ENCODE measurements at places on chromosomes 6 and 20. TPM values are rescaled to one million over a fixed set of nuclear protein-coding genes. Genes with fewer than 3 reads are reported as not detected.

The TNFRSF6B gene
- 66.5 TPM for total RNA-seq

The SMLR1 gene
- not detected for total RNA-seq

The DPPA5 gene
- not detected for total RNA-seq

The COL19A1 gene
- not detected for total RNA-seq

The LPA gene
- total RNA-seq: not detected

The OLIG3 gene
- not detected for total RNA-seq

The LTB gene
- total RNA-seq: not detected

The RSPO4 gene
- not detected for total RNA-seq

The MUC21 gene
- not detected for total RNA-seq

The C20orf202 gene
- under 0.01 TPM for total RNA-seq

All from smooth muscle cell of trachea (primary cell).